ENCODE measurements at places on chromosomes 16 and 17. TPM values are rescaled to one million over a fixed set of nuclear protein-coding genes. Genes with fewer than 3 reads are reported as not detected.

The SDR42E1 gene
- total RNA-seq = 0.53 TPM

The SPNS2 gene
- 1.6 TPM for total RNA-seq

The GINS2 gene
- total RNA-seq = 142 TPM

The GPRC5C gene
- total RNA-seq = 1.1 TPM

The MPP2 gene
- 0.63 TPM for total RNA-seq

GRCh38 chr16:6494716-6495115 is 837.9 kb upstream of the RBFOX1 start:
- no peak for DNase-seq

DNA sequence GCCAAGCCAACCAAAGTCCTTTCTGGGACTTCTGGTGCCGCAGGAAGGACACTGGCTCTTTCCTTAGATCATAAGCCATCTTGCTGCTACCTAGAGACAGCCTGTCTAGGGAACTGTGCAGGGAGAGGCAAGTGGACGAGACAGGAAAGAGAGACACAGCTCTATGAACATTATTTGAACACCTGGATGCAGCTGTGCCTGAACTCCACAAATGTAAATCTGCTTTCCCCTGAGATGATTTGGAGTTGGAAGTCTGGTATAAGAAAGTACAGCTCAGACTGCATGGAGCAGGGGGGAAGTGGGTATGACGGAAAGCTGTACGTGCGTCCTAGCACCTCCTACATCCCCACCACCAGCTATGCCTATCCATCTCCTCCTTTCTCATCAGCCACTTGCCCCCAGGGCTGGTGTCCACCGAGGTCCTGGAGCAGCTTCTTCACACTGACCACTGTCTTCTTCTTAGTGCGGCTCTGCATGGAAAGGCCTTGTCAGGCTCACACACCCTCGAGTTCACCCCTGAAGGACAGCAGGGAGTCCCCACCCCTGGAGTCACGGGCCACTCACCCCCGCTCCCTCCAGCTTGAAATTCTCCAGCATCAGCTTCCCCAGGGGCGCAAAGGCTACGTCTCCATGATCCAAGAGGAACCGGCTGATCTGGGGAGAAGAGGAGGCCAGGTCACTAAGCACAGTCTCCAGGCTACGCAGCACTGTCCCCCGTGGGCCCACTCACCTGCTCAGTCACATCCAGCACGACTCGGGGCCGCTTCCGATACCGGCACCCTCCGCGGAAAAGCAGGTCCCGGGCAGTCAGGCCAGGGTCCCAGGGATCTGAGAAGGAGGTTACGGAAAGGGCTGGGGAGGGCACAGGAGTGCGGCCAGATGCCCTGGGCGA is 3.9 kb downstream of the TAF1C start:
- DNase-seq = no peak

DNA sequence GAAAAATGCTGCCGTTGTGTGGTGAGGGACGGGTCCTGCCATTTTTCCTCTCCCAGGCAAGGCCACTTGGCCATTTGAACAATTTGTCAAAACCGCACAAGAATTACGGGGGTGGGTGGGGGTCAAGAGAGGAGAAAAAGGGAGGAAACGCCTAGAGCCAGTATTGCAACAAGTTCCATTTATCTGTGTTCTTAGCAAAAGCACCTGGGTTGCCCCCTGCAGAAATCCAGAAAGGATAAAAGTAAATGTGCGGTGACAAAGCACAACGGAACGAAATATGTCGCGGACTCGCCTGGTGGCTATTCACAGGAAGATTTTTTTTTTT is 209.4 kb downstream of the ZFHX3 start:
- DNase-seq = no peak

DNA sequence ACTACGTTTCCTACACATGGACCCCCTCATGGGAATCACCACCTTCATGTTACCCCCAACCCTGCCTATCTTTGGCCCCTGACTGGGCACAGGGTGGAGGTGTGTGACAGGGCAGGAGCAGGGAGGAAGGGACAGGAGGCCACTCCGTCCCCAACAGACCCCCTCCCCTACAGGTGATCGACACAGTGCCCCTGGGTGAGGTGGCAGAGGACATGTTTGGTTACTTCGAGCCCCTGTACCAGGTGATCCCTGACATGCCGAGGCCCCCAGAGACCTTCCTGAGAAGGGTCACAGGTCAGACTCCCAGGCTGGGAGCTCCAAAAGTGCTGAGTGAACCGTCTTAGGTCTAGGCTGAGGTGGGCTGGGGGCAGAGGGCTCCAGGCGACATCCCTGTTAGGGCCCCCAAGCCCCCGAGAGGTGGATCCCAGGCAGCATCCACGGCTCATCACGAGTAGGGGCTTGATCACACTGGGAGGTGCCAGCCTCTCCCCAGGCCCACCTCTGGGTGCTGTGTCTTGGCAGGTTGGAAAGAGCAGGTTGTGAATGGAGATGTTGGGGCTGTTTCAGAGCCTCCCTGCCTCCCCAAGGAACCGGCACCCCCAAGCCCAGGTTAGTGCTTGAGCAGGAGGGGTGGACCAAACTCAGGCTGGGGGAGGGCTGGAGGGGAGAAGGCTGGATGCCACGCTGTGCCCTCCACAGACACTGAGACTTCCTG is 1.5 kb downstream of the ACBD4 start:
- no peak for DNase-seq

- no peak for DNase-seq
Measured at GRCh38 chr17:78357672-78358537, 2.0 kb downstream of the SOCS3 start.

DNA sequence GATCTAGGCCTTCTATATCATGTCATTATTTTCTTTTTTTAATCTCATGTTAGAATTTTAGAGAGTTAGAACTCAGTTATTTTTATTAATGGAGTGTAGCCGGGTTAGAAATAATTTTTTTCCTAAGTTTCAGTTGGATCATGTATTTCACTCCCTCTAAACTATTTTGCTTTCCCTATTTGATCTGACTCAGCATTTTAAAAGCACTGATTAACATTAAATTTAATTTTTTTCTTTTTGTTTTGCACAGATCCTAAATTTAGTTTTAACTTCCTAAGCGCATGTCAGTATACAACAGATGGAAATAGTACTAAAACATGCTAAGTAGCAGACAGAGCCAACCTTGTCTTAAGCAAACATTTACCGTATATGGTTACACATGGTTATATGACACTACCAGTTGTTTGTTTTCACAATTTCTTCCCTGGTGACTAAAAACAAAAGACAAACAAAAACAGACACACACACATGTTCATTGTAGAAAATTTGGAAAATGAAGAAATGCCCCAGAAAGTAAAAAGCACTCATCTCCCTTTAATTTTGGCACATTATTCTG is 33.6 kb upstream of the RAB11FIP4 start:
- no peak for DNase-seq

- DNase-seq = no peak
Measured at GRCh38 chr17:76122431-76123190, 18.4 kb downstream of the FOXJ1 start.

GRCh38 chr17:50062293-50063243 is 6.7 kb downstream of the ITGA3 start:
- DNase-seq = no peak

GRCh38 chr17:55154101-55154500 is 110.7 kb upstream of the HLF start:
- DNase-seq = no peak

DNA sequence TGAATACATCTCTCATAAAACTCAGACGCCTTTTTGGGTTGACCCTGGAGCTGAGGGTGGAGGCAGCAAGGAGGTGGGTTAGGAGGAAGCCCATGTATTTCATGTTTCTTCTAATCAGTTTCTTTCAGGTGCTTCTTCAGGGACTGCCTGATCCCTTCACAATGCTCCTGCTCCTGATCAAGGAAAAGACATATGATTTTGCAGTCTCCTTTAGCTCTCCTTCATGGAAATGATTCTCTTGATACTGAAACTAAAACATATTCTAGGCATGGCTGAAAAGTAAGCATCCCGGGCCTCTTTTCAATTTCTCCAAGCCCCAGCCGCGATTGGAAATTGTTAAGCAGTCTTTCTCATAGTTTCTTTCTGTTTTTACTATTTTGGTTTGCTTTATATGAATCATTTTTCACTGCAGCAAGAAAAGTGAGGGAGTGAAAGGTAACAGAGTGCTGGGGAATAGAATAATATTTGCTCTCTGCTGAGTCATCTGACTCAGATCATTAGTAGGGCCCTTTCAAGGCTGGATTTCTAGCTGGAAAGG is 730.7 kb downstream of the CDH11 start:
- no peak for DNase-seq

DNA sequence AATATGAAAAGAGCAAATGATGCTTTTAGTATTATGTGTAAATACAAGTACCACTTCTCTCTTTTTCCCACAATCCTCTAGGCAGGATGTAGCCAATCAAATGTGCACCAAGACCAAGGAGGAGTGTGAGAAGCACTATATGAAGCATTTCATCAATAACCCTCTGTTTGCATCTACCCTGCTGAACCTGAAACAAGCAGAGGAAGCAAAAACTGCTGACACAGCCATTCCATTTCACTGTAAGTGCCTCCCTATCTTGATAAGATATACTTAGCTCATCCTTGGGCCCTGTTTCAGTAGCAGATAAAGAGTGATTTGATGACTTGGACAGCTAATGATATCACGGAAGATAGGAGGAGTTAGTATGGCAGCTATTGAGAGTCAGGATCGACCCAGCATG is 33.7 kb downstream of the TADA2A start:
- DNase-seq = no peak

DNA sequence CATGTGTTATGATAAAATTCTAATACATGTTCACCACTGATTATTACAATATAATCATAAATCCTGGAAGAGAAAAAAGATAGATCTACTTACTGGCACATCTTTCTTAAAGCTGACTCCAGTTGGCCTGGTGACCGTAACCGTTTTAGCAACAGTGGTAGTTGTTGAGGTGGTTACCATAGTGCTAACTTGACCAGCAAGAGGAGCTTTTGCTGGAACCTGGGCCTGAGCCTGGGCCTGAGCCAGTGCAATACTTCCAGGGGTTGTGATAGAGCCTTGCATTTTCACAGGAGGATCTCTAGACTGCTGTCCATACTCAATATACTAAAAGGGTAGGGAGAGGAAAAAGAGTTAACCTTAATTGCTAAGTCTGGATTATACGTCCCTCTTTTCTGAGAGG is 36.2 kb downstream of the SETD6 start:
- DNase-seq = no peak

Data from OCI-LY7 (cell line).